ENCODE measurements at places on chromosomes 12 and 14.

- DNase-seq: no peak
These were observed 6.1 kb upstream of the SERPINA11 start for GRCh38 chr14:94458558-94459205.

DNA sequence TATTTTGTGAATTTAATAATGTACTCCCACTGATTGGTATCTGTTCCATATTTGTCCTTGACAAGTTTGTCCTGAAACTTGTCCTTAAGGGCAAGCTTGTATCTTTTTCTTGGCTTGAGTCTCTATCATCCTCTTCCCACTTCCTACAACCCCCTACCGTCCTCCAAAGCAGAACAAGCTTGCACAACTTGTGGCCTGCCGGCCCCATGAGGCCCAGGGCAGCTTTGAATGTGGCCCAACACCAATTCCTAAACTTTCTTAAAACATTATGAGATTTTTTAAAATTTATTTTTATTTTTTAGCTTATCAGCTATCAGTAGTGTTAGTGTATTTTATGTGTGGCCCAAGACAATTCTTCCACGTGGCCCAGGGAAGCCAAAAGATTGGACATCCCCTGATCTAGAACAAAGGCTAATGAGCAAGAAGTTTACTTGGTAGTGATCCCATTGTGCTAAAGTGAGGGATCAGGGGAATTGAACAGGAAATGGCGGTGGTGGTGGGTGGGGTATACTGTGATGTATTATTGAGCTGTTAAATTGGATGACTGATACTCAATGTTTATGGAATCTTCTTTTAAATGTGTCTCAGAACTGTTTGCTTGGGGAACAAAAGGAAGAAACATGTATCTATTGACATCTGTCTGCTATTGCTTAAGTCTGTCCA lies 37.8 kb downstream of the TMX1 start:
- no peak for DNase-seq

DNA sequence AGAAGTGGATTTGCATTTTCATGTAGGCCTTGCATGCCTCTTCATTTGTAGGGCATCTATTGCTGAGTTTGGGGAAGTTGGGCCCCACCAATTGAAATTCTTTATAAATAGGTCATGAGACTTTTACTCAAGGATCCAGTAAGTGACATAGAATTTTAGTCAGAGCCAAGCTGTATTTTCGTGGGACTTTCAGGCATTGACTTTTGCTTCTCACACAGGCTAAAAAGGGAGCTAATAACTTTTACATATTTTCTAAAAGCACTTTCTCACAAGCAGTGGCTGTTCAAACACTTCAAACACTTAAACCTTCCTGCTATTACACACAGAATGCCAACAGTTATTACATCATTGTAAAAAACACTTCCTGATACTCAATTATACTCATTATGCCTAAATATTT lies 260.5 kb downstream of the MSRB3 start:
- no peak for DNase-seq

GRCh38 chr12:132174839-132175490 lies 30.7 kb downstream of the NOC4L start:
- no peak for DNase-seq

GRCh38 chr12:85016413-85016812 lies 19.7 kb downstream of the TSPAN19 start:
- peak; percentile 15 for DNase-seq

DNA sequence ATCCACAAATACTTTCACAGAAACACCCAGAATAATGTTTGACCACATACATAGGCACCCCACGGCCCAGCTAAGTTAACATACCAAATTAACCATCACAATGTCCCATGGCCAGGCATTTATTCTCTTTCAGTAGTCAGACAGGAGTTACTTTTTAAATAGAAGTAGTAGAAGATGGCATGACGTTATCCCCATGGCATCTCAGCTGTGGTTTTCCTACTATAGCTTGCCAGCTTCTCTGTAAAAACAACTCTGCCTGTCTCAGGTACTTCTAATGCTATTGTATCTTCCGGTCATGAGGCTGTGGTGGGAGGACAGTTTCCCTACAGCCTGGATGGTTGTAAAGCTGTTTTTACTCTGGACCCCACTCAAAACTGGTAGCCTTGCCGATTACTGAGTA lies 19.3 kb downstream of the CTSG start:
- DNase-seq: no peak

- no peak for DNase-seq
These were observed 26.3 kb upstream of the CD69 start for GRCh38 chr12:9786726-9787717.

GRCh38 chr14:68177728-68178127 lies 358.1 kb downstream of the RAD51B start:
- no peak for DNase-seq

Measured in gastrocnemius medialis (tissue), 4 donors.